ENCODE measurements at places on chromosomes 12 and 14.

GRCh38 chr12:68479896-68480291 is 130.8 kb upstream of the RAP1B start:
- DNase-seq, result no peak

DNA sequence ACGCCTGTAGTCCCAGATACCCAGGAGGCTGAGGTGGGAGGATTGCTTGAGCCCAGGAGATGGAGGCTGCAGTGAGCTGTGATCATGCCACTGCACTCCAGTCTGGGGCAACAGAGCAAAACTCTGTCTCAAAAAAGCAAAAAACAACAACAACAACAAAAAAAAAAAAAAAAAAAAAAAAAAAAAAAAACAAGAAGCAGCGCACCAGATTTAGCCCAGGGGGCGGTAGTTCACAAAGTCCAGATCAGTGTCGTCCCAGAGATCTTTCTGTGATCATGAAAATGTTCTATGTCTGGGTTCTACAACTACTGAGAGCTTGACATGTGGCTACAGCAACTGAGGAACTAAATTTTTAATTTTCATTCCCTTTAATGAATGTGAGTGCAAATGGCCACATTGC is 27.4 kb downstream of the OAS2 start:
- no peak for DNase-seq

DNA sequence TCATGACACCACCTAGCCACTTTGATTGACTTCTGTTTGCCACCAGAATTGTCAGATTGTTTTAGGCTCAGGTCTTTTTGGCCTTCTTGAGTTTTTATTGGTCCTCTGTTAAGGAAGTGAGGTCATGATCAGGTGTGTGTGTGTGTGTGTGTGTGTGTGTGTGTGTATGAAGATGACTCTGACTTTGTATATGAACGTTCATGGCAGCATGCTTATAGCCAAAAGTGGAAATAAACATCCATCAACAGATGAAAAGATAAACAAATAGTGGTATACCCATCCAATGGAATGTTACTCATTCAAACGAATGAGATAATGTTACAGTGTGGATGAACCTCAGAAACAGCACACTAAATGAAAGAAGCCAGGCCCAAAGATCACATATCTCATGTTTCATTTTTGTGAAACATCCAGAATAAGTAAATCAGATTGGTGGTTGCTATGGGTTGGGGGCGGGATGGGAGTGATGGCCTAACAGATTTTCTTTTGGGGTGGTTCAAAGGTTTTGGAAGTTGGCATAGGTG is 258.6 kb downstream of the KTN1 start:
- DNase-seq, result no peak

- DNase-seq, result peak; percentile 12
Measured at GRCh38 chr12:67798768-67799167, 150.2 kb downstream of the DYRK2 start.

GRCh38 chr12:66744956-66745383 is 66.1 kb upstream of the GRIP1 start:
- DNase-seq, result no peak

DNA sequence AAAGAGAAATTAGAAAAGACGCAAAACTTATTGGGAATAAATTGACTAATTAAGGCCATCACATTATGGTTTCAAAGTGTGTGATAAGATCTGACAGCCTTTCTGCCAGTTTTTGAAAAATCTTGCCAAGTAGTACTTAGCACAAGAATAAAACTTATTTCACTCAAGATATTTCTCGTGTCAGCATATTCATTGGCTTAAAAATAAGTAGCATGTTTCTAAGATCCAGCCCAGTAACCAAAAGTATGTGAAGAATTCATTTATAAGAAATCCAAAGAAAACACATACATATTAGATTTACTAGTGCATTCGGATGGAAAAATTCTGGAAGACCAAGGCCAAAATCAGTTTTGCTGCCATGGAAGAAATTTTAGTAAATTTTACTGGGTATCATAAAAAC is 1135.0 kb downstream of the GALC start:
- DNase-seq, result peak; percentile 14

GRCh38 chr12:27781680-27782079 is 1.6 kb upstream of the MANSC4 start:
- peak; percentile 89 for DNase-seq

DNA sequence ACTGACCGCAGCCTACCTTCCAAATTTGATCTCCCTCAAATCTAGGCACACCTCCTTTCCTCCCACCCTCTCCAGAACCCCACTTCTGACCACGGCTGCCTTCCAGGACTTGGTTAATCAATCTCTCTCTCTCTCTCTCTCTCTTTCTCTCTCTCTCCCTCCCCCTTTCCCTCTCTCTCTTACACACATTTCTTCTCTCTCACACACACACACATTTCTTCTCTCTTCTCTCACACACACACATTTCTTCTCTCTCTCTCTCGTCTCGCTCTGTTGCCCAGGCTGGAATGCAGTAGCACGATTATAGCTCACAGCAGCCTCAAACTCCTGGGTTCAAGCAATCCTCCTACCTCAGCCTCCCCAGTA is 521 bp upstream of the GMFB start:
- DNase-seq, result no peak

- no peak for DNase-seq
Measured at GRCh38 chr12:91523831-91524230, 341.2 kb upstream of the DCN start.

- no peak for DNase-seq
Measured at GRCh38 chr14:90995785-90996184, 64.7 kb downstream of the RPS6KA5 start.

GRCh38 chr14:38880643-38881524 is 222.2 kb downstream of the SEC23A start:
- DNase-seq, result peak; percentile 62

- peak; percentile 9 for DNase-seq
Measured at GRCh38 chr12:69151254-69151764, 88.1 kb upstream of the CPSF6 start.

- DNase-seq, result no peak
Measured at GRCh38 chr14:73788701-73789551, 62.7 kb upstream of the PTGR2 start.
